Fibroblast of skin of left quadriceps (primary cell): ENCODE measurements at places on chromosomes 4 and X.

GRCh38 chr4:72006586-72006985 is 25.2 kb upstream of the NPFFR2 start:
- peak; percentile 24 for DNase-seq

GRCh38 chrX:40081679-40082068 is 16.1 kb downstream of the BCOR start:
- no peak for DNase-seq

- DNase-seq = no peak
Observed at GRCh38 chr4:96099031-96099430, 259.1 kb downstream of the PDHA2 start.

DNA sequence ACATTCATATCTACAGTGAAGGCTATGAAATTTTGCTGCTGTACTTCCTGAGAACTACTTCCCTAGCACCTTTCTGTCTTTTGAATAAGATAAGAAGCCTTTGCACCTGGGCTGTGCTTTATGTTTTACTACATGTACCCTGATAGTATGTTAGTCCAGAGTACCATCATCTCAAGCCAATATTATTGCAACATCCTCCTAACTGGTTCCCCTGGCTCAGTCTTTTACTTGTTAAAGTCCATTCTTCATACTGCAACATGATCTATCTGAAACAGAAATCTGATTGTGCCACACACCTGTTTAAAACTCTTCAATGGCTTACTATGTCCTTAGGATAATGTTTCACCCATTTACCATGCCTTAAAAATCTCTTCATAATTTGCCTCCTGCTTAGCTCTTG is 102.3 kb downstream of the AGTR2 start:
- no peak for DNase-seq

GRCh38 chrX:31836479-31836878 is 764.6 kb upstream of the FTHL17 start:
- DNase-seq = no peak
